Fibroblast of mammary gland (primary cell): ENCODE measurements at places on chromosomes 2 and 18.

DNA sequence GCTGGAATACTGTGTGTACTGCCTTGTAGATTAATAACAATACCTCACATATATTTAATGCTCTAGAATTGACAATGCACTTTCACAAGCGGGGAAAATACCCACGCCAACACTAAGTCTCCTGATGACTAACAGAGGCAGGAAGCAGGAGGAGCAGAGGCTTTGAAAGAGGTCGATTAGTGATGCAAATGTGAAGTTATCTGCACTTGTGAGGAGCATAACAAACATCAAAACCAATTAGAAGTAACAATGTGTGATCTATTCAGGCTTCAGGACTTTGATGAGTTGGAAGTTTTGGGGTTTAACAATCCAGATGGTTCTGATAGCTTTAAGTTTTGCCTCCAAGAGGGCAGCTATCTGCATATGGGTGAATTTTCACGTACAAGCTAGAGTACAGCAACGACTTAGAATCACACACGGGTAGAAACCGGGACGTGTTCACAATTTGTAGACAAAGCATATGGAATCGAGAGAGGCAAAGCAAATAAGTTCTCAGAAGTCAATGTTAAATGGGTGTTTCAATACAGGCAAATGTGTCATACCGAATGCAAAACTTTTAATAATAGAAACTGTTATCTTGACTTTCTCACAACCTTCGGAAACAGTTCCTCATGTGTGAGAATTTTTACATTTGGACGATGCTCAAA, 114.5 kb downstream of the METTL8 start:
- DNase-seq = peak; percentile 56

GRCh38 chr2:210459880-210460279, 16.7 kb downstream of the LANCL1 start:
- no peak for DNase-seq

DNA sequence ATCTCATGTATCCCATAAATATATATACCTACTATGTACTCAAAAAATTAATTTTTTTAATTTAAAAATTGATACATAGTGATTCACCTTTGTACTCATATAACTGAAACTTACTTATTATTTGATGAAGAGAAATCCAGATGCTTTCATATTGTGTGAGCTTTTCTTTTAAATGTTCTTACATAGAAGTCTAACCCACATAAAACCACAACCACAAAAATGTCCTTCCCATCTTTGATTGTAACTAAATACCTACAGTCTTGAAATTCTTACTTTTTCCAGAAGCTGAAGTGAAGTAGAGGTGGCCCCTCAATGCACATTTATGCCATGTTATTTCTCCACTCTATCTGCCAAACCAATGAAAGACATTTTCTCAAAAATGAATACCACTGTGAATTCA, 117.9 kb upstream of the COL5A2 start:
- peak; percentile 70 for DNase-seq

DNA sequence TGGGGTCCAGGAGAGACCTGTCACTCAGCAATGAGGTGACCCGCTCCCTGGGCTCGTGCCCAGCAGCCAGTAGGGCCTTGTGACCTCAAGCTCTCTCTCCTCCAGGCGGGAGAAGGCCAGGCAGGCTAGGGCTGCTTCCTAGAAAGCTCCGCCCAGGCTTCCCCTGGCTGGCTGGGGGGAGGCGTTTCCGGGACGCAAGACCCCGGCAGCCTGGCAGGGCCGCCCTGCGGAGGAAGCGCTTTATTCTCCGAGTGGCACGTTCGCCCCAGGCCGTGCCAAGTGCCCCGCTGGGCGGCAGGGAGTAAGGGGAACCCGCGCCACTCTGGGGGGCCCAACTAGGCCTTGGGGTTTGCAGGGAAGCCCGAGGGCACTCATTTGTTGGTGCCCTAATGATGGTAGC, 21.2 kb upstream of the EPAS1 start:
- no peak for DNase-seq

- no peak for DNase-seq
Observed at GRCh38 chr2:227324642-227324994, 433 bp upstream of the MFF start.

DNA sequence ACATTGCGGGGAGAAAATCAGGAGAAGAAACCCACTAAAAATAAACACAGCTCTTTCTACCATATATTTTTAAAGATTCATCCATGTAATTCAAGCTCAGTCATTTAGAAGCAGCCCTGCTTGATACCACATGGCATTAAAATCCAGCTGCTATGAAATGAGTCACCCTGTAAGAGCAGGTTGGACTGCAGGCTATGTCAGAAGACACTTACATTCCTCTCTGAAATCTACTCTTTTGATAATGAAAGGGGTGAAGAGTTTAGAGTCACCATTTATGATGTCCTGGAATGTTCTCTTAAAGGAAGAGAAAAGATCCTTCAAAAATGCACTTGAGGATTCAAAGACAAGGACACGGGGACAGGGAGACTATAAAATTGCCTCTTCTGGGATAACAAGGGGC, 100.6 kb upstream of the APCDD1 start:
- DNase-seq = peak; percentile 67

- DNase-seq = no peak
Observed at GRCh38 chr2:16288371-16289112, 348.2 kb downstream of the MYCN start.

GRCh38 chr2:128076461-128077106, 14.4 kb upstream of the UGGT1 start:
- DNase-seq = no peak

- peak; percentile 11 for DNase-seq
Observed at GRCh38 chr2:40556293-40556692, 104.4 kb upstream of the SLC8A1 start.

DNA sequence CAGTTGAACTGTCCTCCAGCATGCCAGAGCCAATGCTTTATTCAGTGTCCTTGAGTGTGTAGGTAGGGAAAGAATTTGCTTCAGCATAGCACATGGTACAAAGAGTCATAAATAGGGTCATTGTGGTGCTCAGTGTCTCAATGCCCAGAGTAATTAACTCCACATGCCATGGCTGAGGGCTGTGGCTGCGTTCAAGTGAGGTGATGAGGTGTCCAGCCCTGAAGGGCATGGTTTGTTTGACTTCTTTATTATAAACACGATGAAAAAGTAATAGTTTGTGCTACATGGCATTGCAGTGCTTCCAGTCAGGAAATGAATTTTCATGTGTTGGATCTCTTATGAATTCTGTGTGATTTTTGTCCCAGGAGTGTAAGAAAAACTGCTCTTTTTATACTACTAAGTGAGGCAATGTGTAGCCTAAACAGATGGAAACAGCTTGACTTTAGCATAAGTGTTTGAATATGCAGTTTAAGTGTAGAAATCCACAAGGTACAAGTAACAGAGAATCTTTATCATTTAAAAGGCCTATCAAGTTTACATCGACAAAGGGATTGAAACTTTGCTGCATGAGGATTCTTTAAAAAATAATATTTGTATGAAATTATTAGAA, 507.9 kb upstream of the CDH2 start:
- peak; percentile 38 for DNase-seq

- no peak for DNase-seq
Observed at GRCh38 chr18:79218605-79219190, 149.5 kb downstream of the ATP9B start.

- DNase-seq = peak; percentile 30
Observed at GRCh38 chr18:49459404-49460171, 857 bp downstream of the DYM start.

GRCh38 chr2:62150597-62151305, 45.2 kb upstream of the B3GNT2 start:
- peak; percentile 37 for DNase-seq

GRCh38 chr2:150909613-150910012, 352.1 kb downstream of the RBM43 start:
- no peak for DNase-seq

DNA sequence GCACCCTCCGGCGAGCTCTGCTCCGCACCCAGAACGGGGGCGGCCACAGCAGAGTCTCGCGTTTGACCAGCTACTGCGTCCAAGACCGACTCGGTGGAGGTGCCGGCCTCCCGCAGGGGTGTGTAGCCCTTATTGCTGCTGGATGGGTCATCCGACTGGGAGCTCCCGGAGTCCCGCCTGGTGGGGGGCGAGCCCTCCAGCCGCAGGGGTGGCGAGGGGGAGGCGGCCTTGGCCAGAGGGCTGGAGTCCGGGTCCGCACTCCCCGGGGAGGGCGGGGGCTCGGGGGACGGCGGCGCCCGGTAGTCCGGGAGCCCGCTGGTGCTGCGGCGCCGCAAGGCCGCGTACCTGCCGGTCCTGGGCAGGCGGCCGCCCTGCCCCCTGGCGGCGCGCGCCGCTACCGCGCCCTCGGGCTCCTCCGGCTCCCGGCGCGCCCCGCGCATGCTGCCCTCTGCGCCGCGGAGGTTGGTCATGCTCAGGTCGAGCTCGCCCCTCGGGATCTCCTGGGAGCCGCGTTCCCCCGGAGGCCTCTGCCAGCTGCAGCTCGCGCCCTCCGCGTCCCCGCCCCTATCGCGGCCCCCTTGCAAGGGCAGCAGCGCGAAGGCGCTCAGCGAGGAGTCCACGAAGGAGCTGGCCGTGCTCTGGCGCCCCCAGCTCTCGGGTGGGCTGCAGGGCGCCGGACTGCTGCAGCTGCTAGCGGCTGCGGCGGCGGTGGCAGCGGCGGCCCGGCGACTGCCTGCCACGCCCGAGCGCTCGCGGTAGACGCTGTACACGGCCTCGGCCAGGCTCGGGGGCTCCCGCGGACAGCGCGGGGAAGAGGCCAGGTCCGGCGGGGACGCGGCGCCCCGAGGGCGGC, 4.8 kb downstream of the TMEM200C start:
- DNase-seq = peak; percentile 8

- peak; percentile 24 for DNase-seq
Observed at GRCh38 chr2:155377931-155378444, 679.5 kb downstream of the KCNJ3 start.

- DNase-seq = no peak
Observed at GRCh38 chr2:108315444-108315934, 26.8 kb downstream of the SULT1C2 start.

DNA sequence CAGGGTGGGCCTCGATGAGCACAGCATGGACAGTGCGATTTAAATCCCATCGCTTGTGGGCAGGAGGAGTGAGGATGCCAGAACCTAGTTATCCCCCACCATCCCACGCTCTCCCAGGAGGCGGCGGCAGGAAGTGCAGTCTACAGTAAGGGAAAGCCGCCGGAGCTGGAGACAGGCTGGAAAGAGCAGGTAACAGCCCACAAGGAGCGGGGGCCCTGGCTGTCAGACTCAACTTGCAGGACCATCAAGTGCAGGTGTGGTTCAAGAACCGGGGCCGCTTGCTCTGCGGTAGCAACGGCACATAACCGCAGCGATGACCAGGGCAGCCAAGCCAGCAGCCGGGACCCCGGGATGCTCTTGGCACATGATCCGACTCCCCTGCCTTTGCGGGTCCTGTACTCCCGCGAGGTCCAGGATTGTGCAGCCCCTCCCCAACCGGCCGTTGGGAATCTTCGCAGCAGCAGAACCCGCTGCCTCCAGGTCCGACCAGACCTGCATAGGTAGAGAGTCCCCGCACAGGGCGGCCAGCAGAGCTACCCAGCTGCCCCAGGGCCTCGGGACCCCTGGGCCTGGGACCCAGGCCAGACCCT, 82.1 kb downstream of the BIN1 start:
- peak; percentile 43 for DNase-seq

- no peak for DNase-seq
Observed at GRCh38 chr2:230934231-230935129, 9.4 kb upstream of the GPR55 start.

DNA sequence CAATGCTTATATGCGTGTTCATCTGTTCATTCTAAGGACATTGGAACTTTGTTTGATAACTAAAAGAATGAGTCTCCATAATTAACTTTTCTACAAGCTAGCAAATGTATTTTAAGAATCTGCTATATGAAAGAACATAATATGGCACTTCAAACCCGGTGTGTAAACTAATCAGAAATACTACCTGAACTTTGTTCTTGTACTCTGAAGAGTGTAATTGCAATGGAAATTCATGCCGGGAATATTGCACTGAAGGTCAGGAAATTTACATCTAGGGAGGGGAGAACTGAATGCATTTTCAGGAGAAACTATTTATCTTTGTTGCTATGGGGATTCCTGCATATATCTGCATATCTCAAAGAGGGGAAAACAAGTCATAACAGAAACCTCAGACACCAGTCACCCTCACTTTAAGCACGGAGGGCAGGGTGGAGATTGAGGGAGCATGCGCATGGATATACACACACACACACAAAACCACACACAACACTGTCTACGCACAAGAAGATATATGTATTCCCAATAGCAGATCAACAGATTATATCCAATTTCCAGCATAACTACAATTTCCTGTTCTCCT, 76.2 kb downstream of the DTNA start:
- no peak for DNase-seq

DNA sequence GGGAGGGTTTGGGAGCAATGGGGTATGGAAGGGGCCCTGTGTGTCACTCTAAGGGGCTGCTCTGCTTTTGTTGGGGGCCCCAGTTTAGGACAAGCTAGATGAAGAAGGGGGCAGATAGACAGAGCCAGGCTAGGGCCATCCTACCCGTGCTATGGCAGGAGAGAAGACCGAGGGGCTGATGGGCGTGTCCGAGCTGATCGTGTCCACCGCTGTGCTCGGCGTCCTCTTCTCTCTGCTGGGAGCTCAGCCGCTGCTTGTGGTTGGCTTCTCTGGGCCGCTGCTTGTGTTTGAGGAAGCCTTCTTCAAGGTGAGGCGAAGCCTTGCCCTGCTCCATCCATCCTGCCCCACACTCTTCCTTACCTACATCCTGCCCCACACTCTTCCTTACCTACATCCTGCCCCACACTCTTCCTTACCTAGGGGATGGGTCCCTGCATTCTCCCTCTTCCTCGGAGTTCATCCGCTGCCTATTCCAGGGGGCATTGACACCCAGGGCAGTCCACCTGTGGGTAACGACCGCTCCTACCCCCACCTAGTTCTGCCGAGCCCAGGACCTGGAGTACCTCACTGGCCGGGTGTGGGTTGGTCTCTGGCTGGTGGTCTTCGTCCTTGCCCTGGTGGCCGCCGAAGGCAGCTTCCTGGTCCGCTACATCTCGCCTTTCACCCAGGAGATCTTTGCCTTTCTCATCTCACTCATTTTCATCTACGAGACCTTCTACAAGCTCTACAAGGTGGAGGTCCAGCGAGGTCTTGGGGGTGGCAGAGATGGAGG, 8.9 kb downstream of the SLC4A3 start:
- no peak for DNase-seq

- DNase-seq = peak; percentile 82
Observed at GRCh38 chr2:63819765-63820717, 21.7 kb upstream of the UGP2 start.

DNA sequence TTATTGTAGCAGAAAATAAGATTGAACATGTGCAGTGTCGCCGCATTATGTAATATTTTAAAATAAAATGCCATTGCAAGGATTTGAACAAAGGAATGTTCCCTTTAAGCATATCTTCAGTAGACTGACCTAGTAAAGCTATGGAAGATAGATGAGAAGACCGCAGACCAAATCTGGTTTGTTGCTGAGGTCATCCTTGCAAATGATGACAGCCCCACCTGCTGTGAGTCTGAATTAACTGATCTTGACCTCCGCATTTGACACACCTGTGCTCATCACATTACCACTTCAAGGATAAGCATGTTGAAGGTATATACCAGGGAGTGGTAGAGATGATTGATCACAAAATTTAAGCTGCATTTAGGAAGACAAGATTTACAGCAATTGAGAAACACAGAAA, 96.2 kb downstream of the NYAP2 start:
- DNase-seq = no peak
